ENCODE measurements at places on chromosomes 12 and 14.

DNA sequence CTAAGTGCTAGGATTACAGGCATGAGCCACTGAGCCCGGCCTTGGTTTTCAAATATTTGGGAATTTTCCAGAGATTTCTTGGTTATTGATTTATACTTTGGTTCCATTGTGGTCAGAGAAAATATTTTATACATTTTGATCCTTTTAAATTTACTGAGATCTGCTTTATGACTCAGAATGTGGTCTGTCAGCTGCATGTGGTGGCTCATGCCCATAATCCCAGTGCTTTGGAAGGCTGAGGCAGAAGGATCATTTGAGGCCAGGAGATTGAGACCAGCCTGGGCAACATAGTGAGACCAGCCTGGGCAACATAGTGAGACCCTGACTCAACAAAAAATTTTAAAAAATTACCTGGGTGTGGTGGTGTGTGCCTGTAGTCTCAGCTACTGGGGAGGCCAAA is 49.8 kb downstream of the ADCK1 start:
- DNase-seq, result no peak

GRCh38 chr12:57552306-57552651 is 2.4 kb downstream of the KIF5A start:
- DNase-seq, result no peak

GRCh38 chr12:76216585-76217472 is 131.4 kb downstream of the BBS10 start:
- no peak for DNase-seq

DNA sequence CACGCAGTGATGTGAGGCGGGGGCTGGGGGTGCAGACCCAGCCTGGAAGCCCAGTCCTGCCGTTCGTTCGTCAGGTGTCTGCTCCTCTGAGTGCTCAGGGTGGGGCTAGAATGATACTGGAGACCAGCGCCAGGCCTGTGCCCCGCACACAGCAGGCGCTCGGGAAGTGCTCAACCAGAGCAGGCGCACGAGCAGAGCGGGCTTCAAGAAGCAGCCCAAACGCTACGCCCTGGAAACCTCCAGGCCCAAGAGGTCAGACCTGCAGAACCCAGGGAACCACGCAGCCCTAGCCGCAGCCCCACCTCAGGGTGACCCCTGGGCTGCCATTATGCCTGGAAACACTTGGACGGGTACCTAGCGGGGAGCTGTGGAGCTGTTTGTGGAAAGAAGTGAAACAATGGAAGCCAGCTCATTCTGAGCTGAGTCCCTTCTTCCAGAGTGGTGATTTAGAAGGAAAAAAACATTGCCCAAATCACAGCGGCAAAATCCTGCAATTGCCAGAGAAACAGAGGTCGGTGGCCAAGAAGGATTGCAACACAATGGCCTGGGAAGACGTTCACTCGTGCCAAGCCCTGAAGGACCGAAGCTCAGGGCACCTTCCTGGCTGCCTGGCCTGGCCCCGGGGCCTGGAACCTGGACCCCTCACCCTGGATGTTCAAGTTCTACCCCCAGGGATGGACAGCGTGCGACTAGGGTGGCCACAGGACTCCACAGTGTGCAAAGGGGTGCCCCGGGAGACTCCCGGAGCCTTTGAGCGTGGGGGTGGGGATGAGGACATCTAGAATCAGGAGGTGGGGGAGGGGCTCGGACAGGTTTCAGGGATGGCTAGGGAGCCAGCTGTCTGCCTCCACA is 40.4 kb upstream of the DIO3 start:
- no peak for DNase-seq

GRCh38 chr14:89571491-89571890 is 154.5 kb upstream of the FOXN3 start:
- DNase-seq, result no peak

DNA sequence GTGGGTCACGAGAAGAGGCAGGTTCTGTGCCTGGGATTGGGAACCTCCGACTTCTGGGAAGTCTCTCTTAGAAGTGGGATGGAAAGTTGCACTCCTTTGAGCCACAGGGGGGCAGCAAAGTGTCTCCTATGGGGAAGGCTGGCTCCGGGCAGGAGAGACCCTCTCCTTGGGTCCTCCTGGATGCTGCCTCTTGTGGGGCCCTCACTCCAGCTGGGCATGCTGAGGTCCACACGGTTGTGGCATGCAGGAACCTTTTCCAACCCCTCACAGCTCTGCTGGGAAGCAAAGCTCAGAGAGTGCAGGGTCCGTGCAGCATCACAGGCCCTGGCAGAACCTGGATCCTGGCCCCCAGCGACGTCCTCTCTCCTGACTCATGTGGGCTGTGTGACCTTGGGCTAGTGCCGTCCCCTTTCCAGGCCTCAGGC is 17.4 kb downstream of the SDSL start:
- DNase-seq, result peak; percentile 65

DNA sequence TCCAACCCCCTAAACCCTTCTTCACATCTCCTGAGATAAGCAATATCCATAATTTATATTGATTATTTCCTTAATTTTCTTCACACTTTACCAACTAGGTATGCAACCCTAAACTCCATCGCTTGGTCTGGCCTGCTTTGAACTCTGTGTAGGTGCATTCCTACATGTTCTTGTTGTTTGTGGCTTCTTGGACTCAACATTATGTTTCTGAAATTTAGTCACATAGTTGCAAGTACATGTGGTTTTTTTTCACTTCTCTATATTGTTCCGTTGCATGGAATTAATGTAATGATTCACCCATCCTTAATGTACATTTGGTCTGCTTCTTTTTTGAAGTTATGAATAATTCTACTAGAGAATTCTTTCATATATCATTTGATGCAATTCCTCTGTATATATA is 1.6 kb upstream of the TAS2R30 start:
- DNase-seq, result no peak

GRCh38 chr14:102759456-102760187 is 17.6 kb upstream of the TRAF3 start:
- DNase-seq, result no peak

- no peak for DNase-seq
Measured at GRCh38 chr12:131195796-131196195, 242.1 kb downstream of the ADGRD1 start.

- DNase-seq, result no peak
Measured at GRCh38 chr12:8905546-8905945, 8.8 kb upstream of the PHC1 start.

DNA sequence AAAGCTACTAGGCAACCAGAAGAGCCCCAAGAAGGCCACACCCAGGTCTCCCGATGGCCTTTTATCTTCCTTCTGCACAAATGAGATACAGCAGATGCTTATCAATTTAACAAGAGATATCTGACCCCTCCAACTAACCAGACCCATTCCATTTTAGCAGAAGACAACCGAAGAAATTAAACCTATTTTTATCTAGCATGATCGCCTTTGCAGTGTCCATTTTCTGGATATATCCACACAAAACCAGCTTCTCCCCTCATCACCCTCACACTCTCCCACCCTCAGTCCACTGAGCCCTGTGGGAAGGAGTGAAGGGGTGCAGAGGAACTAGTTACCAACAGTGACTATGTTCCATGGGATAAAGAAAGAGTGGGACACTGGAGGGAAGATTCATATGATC is 20.9 kb upstream of the DHRS4 start:
- no peak for DNase-seq

- no peak for DNase-seq
Measured at GRCh38 chr14:100669011-100669412, 57.7 kb upstream of the DLK1 start.

DNA sequence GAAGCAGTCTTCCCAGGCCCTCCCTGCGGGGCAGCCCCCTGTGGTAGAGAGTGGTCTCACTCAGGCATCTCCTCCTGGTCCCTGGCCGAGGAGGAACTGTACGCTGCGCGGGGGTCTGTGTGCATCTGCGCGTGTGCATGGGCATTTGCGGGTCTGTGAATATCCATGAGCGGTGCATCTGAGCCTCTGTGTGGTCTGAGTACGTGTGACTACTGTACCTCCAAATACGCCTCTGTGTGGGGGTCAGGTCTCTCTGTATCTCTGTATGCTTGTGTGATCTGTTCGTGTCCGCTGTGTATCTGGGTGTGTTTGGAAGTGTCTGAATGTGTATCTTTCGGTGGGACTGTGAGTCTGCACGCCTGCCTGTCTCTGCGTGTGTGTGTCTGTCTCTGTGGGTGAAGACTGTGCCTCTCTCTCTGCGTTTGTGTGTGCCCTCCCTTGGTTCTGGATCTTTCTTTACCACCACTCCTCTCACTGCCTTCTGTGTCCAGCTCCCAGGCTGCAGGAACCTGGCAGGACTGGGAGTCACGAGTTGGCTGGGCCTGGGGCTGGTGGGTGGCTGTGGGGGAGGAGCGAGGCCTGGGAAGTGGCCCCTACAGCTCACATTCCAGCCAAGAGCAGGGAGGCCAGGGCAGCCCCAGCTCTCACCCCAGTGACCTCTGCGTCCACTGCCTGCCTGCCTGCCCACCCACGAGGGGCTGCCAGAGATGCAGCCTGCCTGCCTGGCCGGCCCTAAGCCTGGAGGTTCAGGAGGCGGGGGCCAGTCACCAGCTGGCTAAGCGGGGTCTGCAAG is 1.1 kb upstream of the PGF start:
- DNase-seq, result no peak

DNA sequence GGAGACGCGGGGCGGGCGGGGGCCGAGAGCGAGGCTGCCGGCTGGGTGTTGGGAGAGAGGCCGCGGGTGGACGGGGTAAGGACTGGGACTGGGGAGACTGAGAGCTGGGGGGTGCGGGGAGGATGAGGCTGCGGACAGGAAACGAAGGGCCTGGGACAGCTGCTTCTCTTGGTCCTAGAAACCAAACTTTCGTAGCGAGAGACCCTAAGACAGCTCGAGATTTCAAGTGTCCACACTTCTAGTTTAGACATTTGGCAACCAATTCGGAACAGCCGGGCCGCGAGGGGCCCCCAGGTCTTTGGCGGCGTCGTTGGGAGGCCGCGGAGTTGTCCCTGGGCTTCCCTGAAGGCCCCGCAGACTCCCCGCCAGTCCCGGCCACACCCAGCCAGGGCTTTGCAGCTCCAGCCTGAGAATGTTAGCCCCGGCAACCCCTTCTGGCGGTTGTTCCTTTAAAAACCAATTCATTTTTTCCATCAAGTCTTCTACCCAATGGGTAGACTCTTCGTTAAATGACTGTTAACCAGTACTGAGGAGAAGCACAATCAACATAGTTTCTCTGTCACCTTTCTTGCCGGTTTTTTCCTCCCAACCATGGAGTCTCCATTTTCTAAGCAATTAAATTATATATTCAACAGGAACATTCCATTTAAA is 11.5 kb downstream of the NKX2-1 start:
- DNase-seq, result no peak

DNA sequence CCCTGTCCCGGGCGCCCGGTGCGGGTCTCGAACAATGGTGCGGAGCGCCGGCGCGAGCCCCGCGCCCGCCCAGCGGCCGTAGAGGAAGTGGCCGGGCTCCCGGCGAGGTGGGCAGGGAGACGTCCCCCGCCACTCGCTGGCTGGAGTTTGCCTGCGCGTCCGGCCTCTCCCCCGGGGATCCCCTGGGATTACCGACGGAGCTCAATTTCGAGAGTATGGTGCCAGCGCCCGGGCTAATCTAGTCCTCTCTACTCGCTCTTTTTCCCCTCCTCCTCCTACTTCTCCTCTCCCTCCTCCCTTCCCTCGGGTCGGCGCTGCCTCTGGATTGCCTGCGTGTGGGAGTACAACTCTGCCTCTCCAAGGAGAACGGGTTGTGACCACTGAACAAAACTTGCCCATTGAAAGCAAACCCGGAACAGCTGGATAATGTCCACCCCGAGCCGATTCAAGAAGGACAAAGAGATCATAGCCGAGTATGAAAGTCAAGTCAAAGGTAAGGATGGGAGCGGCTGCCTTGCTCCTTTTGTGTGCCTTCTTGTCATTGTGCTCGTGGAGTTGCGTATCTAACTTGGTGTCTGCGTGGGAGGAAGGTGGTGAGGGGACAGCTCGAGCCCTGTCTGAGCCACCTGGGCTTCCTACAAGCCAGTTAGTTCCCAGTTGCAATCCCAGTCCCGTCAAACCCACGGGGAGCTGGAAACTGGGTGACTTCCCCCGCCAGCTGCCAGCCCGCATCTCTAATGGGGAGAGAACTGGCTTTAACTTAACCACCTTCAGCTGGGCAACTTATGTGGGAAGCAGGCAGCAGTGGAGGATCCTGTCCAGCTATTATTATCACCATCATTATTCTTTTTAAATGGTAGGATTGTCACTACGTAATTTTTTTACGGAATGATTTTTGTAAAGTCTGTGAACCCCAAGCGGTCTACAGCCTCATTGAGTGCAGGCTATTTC is at the start of gene SRGAP1:
Gene SRGAP1, plus strand, starts transcription at position 310 of the 951 bp plus-strand sequence. Its CDS starts 117 bp downstream, at position 427.
- DNase-seq, result peak; percentile 73

GRCh38 chr14:105201925-105202513 is 20.9 kb upstream of the NUDT14 start:
- no peak for DNase-seq

DNA sequence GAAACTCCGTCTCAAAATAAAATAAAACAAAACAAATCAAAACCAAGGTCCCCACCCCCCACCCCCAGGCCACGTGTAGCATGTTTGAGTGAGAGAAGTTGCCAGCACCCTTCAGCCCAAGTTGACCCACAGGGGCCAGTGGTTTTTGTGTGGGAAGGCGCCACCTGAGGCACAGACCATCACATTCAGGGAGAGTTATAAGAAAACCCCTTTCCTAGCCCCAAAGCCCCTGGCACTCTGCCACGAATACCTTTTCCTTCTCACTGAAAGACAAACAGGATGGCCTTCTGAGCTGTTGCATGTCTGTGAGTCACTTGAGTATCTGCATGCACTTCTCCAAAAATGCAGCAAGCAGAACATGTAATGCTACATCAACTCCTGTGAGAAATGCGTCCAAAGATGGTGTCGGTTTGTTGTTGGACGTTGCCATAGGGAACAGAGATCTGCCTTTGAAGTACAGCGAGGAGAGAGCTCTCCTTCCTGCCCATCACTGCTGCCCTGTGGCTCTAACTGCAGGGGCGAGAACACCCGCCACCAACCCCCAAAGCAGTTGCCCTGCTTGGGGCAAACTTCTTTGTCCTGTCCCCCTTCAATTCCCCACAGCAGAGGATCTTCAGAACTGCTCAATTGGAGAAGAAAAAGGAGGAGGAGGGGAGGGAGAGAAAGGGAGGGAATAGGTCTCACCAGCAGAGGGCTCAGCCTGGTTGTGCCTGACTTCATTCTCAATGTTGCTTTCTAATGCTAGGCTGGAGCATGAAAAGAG is 2.7 kb upstream of the TRAF3 start:
- peak; percentile 90 for DNase-seq

GRCh38 chr12:132064631-132065030 is 79.5 kb downstream of the DDX51 start:
- no peak for DNase-seq

DNA sequence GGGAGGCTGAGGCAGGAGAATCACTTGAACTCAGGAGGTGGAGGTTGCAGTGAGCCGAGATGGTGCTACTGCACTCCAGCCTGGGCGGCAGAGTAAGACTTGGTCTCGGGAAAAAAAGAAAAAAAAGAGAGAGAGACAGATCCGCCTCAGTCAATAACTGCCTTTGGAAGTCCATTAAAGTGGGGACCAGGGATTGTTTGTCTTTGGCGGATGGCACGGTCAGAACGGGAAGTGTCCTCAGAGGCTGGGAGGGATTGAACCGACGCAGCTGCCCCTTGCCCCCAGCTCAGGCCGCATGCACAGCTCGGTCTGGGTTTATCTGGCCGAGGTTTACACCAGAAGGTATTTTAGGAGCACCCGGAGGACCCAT is 54.4 kb downstream of the TESC start:
- DNase-seq, result no peak
